ENCODE measurements at places on chromosomes 5 and 9. TPM values are rescaled to one million over a fixed set of nuclear protein-coding genes. Genes with fewer than 3 reads are reported as not detected.

The GAS1 gene
- 48.3 TPM for total RNA-seq

The GZMA gene
- not detected for total RNA-seq

The QRFP gene
- not detected for total RNA-seq

The F12 gene
- total RNA-seq, result 0.63 TPM

The ELAVL2 gene
- under 0.01 TPM for total RNA-seq

The PCDHB14 gene
- 0.63 TPM for total RNA-seq

The PTCD2 gene
- total RNA-seq, result 8.0 TPM

The PCDHGB2 gene
- total RNA-seq, result 4.1 TPM

The CD180 gene
- not detected for total RNA-seq

The KIF20A gene
- total RNA-seq, result 4.0 TPM

The NOTCH1 gene
- 17.3 TPM for total RNA-seq

Data from bronchial smooth muscle cell (primary cell).